ENCODE measurements at places on chromosomes 7 and 10.
A peak's percentile ranks its signal among the peaks of the same experiment; 100 is the strongest.

DNA sequence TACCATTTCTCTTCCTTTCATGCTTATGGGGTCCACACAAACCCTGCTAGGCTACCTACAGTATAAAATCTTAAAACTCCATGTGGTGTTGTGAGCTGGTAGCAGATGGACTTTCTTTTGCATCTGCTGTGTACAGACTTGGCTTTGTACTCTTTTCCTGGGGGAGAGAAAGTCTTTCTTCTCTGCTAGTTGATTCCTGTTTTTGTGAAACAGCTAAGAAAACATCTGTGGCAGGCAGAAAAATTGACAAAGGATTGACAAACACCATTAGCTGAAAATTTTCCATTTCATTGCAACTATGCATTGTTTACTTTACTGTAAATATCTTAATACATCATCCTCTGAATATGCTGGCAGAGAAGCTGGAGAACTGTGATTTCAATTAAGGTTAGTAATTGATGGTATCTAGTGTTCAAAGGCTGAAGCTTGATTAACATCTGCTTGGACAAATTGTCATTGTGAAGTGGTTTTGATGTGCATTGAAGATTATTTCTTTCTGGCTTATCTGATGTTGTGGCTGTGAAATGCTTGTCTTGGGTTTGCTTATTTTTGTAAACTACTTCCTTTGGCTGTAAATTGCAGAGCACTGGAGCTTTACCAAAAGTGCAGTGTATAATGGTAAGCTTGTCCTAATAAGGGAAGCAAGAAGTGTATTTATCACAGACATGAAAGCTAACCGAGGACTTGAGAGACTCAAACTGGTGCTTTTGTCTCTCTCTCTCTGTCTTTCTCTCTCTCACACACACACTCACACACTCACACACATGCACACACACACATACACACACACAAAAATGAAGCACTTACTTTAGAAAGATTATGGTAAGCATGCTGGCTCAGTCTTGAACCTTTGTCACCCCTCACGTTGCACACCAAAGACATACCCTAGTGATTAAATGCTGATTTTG, at the start of gene FOXP2:
TSS of gene FOXP2 (plus strand) at position 660 of the 908 bp plus-strand sequence. CDS start 11,697 bp downstream, outside the sequence.
- no peak for DNase-seq

DNA sequence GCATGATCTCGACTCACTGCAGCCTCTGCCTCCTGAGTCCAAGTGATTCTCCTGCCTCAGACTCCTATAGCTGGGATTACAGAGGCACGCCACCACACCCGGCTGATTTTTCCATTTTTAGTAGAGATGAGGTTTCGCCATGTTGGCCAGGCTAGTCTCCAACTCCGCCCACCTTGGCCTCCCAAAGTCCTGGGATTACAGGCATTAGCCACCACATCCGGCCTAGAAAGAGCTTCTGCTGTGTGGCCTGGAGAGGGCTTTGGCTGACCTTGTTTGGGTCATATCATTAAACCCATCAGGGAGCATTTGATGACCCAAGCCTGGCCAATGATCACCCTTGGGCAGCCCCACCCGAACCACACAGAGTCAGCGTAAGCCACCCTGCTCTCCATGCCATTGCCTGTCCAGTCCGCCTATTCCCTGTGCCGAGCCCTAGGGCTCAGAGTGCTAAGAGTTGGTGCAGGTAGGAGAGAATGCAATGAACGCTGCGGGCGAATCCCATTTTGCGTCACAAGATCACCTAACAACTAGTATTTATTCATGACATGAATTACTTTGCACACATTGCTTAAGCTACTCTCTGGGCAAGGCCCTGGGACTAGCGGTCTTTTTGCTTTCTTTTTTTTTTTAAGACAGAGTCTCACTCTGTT, 22.3 kb upstream of the GDI2 start:
- DNase-seq, result no peak

DNA sequence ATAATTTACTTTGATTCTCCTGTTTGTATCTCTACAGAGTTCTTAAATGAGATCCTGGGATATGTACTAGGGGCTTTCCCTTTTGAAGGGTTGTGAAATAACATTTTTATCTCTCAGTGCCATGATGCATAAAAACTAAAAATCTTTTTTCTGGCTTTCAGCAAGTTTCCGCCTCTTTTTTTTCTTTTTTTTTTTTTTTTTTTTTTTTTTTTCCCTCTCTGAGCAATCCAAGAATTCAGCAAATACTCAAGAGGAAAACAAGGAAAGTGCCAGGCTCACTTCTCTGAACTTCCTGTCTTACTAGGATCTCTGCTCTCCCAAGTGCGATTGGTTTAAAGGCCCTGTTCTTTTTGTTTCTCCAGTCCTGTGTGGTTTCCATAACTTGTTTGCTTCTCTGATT, 79.9 kb downstream of the HYCC1 start:
- no peak for DNase-seq

GRCh38 chr10:47438857-47439474, 44.9 kb downstream of the ANXA8 start:
- DNase-seq, result peak; percentile 39

- DNase-seq, result no peak
Measured at GRCh38 chr7:24366876-24367275, 82.9 kb downstream of the NPY start.

- no peak for DNase-seq
Measured at GRCh38 chr10:131725581-131726069, 175.2 kb upstream of the PPP2R2D start.

DNA sequence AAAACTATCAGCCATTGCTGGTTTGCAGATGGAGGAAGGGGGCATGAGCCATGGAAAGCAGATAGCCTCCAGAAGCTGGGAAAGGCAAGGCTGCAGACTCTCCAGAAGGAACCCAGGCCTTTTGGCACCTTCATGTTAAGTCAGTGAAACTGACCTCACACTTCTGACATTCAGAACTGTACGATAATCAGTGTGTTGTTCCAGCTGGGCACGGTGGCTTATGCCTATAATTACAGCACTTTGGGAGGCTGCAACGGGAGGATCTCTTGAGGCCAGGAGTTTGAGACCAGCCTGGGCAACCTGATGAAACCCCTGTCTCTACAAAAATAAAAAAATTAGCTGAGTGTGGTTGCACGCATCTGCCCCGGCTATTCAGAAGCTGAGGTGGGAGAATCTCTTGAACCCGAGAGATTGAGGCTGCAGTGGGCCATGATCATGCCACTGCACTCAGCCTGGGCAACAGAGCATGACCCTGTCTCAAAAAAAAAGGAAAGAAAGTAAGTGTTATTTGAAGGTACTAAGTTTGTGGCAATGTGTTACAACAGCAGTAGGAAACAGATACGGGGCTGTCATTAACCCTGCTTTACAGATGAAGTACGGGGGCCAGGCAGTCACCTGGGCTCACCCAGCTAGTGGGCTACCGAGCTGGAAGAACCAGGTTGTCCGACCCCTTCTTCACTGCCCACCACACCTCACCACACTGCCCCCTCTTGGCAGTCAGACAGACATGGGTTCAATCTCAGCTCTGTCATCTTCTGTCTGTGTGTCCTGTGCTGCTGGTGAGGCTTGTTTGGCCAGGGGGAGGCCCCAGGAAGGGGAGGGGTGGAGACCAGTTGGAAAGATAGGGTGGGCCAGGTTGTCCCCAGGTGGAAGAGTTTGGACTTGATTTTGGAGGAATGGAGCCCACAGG, 18.3 kb downstream of the CHST3 start:
- no peak for DNase-seq

GRCh38 chr10:42939685-42940366, 137.0 kb upstream of the RET start:
- no peak for DNase-seq

DNA sequence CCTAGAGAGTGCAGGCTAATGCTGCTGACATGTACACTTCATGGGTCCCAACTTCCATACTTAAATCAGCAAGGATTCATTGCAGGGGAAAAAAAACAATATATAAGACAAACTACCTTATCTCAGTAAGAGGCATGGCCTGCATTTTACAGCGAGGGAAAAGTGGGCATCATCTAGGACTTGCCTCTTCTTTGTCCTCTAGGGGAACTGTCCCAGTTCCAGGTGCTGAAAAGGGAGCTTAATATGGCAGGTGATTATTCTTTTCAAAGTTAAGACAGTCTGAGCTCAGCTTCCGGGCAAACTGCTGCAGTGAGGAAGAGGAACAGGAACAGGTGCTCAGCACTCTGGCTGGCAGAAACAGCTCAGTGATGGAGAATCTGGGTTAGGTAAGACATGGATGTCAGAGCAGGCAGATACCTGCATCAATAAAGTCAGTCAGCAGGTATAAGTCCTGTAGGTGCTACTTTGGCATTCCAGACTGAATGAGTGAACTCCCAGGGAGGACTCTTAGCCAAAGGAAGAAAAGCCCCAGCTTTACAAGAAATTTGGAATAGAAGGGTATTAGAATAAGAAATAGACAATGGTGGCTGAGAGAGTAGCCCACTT, 147.2 kb downstream of the TMEM178B start:
- DNase-seq, result no peak

DNA sequence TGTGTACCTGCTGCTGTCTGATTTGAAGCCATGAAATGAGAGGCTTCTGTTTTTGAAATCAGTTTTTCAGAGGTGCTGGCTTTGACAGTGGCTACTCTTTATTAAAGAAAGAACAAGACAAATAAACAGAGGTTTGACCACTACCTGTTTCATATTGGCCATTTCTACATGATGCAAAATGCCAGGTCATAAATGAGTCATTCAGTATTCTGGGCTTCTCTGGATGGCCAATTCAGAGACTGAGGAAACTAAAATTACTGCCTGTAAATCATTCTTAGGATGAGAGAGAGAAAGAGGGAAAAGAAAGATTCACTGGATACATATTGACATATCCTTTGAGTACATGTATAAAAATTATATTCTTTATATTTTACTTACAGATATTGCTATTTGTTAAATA, 303.3 kb upstream of the ETV1 start:
- no peak for DNase-seq

- DNase-seq, result no peak
Measured at GRCh38 chr7:117319181-117319580, 3.7 kb downstream of the WNT2 start.

DNA sequence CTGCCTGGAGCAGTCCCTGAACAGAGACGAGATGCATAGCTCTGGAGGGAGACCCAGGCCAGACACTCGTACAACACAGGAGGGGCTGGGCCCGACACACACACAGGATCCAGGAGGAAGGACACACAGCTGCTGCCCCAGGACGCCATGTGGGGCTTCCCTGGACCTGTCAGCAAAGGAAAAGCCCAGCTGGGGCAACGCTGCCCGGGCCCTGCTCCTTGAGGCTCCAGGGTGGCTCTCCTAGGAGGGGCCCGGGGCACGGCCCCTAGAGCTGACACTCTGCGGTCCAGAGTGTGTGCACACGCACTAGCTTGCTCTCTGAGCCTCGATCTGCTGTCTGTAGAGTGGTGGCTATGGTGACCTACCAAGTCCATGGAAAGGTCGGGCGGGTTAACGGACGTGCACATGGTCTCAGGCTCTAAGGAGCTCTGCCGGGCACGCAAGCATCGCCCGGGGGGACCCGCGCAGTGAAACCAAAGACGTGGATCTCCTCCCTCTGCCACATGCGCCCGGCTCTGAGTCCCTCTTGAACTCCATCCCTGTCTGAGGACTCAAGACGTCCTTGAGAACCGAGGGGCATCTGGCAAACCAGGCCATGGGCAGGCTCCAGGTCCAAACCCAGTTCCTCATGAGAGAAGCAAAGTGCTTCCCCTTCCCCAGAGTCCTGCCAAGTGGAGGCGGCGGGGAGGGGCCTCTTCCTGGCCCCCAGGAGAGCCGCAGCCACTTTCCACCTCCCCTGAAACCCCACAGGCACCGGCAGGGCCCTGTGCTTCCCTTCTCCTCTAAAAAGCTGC, 279.0 kb downstream of the ELFN1 start:
- no peak for DNase-seq

DNA sequence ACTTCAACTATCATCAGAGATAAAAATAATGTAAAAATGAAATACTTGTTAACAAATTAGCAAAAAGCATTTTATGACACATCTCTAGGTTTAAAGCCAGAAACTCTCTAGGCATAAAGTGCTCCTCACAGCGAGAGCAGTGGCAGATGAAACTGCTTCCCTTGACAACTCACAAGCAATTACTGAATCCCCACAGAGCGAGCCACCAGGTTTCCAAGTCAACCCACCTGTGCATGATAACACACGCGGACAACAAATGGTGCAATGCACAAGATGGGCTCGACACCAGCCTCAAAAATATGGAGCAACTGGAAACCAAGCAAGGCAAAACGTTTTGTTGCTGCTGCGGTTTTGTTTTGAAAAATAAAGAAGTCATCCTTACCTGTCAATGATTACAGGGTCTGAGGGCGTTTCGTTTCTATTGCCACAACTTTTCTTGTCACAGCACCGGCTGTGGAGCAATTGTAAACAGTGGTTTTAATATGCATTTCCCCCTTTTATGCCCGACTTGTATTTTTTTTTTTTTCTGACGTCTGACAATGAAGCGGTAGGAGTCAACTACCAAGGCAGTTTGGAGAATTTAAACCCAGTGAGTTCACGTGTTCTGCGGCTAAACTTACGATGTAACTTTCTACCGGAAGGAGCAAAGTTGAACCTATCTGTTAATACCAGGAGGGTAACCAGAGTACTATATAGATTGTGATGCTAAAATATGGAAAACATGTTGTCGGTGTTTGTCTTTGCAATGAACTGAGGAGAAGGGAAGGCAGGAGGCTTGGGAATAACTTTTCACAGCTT, 7.0 kb downstream of the EBF3 start:
- no peak for DNase-seq

- DNase-seq, result peak; percentile 51
Measured at GRCh38 chr7:14858410-14858809, 44.1 kb downstream of the DGKB start.

DNA sequence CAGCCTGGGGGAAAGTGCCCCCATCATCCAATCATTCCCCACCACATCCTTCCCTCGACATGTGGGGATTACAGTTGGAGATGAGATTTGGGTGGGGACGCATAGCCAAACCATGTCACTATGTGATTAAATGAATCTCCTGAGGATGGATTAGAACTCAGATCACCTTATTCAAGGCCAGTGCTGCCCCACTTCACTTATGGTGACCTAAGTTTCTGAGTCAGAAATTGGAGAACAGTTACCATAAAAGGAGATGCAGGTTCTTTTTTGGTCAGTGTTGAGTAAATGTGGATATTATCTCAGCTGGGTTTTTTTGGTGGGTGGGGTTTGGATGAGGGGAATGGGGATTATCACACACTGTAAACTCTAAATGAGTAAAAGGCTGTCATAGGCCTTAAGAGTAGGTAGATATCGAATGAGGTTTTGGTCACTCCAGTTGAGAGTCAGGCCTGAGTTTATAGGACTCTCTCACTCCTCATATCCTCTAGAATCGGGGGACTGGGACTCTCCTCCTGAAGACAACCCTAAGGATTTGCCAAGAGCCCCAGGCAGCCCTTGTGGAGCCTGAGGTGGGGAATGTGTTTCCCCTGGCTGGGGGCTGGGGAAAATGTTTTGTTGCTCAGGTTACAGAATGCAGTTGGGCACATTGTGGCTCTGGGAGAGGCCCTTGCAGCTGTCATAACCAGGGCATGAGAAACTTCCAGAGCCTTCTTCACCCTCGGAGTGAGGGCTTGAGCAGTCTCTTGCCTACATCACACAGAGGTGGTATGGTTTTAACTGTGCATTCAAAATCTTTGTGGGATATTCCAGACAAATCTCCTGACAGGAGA, 213.0 kb downstream of the BAMBI start:
- DNase-seq, result no peak

DNA sequence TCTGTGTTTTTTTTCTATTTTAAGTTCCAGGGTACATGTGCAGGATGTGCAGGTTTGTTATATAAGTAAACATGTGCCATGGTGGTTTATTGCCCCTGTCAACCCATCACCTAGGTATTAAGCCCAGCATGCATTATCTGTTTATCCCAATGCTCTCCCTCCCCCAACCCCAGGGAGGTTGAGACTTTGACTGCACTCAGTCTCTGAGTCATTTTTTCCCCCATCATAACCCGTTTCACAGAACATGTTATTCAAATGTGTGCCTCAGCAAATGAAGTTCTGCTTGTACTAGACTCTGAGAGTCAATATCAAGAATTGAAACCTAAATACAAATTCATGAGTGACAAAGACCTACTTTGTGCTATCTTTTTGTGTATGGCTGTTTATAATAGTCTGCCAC, 70.0 kb upstream of the CYP26C1 start:
- DNase-seq, result no peak
